ENCODE measurements at places on chromosomes 4 and X.

DNA sequence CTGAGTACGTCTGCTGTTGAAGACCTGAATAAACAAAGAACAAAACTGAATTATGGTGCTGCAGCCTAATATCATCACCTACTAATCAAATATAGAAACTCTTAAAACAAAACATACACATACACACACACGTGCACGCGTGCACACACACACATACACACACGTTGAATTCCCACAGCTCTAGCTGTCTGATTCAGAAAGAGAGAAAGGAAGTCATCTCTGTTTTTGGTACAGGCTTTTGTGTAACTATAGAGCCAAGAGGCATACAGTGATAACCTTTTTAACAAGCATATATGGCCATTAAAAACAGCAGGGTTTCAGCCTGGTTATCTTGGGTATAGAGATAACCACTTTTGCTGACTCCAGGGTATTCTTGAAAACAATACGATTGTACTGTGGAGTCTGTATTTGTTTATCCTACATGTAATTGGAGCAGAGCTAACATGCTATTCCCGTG, 823.2 kb downstream of the CCSER1 start:
- peak; percentile 5 for DNase-seq

DNA sequence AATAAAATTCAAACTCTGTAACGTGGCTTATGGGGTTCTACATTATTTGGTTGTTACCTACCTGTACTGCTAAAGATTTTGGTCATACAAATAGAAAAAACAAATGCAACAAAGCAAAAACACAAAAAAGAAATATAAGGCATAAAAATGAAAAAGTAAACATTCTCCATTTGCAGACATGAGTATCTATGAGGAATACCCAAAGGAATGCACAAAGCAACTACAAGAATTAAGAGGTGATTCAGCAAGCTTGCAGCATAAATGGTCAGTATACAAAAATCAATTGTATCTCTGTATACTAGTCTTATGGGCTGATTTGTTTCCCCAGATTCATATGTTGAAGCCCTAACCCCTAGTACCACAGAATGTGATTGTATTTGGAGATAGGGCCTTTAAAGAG, 3.6 kb upstream of the PDE5A start:
- no peak for DNase-seq

DNA sequence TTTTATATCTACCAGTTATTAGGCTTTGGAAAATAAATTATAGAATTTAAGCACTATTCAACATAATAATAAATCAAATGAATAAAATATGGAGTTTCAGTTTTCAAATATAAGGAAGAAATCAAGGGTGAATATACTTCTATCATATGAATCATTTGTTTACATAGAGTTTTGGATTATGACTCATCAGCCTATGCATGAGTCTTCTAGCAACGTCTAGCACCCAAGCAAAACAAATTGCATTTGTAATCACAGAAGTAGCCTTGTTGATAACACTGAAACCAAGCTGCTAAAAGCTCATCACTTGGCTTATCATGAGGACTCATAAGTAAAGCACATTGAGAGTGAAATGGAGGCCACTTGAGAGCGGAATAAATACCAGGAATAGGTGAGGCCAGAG, 434.6 kb downstream of the PCDH11X start:
- DNase-seq = no peak

- DNase-seq = no peak
Measured at GRCh38 chr4:141501395-141501794, 135.0 kb upstream of the IL15 start.

- DNase-seq = peak; percentile 77
Measured at GRCh38 chrX:81195712-81196111, 6.0 kb downstream of the HMGN5 start.

- peak; percentile 33 for DNase-seq
Measured at GRCh38 chr4:124018383-124019317, 622.1 kb downstream of the SPRY1 start.

GRCh38 chrX:76183289-76184049, 10.6 kb downstream of the PBDC1 start:
- peak; percentile 7 for DNase-seq

DNA sequence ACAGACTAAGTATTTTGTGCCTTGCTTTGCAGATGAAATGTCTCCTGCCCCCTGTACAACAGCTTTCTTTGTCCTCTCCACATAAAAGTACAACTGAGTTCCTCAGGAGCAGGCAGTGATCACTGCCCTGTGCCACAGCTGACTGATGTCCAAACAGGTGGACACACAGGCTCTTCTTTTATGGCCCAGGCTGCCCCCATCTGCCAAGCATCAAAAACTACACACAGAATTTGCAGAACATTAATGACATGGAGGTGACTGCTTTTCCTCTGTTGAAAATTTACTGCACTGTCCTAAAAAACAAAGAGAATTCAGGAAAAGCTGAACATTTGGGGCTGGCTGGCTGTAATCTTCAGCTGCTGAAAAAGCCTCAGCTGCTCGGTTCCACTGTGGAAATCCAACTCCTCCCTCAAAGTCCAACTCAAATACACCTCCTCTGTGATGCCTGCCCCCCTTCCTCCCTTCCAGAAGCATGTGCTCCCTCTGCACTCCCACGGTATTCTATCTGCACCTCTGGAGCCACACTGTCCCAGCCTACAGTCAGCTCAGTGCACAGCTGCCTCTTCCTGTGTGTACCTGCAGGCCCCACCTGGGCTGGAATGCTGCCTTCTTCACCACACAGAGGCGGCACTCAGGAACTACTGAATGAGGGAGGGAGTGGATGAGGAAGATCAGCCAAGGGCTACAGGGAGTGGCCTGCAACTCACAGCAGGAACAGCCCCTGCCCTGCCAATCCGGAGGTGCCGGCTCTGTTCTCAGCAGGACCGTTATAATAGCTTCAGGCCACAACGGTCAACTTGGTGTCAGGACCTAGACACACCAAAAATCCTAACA, 10.3 kb downstream of the AFAP1 start:
- DNase-seq = no peak

DNA sequence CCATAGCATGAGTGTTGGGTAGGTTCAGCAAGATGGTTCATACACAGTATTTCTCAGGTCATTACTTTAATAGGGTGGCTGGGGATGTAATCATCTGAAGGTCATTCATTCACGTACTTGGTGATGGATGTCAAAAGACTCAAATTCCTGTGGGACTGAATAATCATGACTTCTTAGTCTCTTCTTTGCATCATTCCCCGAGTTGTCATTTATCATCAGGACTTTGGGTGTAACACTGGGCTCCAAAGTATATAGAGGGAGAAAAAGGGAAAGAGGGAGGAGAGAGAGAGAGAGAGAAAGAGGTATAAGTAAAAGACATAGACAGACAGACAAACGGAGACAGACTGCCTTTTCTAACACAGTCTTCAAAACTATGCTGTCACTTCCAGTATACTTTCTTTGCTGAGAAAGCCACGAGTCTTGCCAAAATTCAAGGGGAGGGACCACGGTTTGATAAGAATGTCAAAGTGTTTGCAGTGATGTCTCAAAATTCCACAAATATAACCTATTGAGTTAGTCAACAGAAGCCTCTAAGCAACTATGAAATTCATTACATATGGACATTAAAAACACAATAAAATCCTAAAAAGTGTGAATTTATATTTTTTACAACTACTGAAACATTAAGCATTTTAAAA, 55.9 kb downstream of the UGT2A3 start:
- DNase-seq = no peak

DNA sequence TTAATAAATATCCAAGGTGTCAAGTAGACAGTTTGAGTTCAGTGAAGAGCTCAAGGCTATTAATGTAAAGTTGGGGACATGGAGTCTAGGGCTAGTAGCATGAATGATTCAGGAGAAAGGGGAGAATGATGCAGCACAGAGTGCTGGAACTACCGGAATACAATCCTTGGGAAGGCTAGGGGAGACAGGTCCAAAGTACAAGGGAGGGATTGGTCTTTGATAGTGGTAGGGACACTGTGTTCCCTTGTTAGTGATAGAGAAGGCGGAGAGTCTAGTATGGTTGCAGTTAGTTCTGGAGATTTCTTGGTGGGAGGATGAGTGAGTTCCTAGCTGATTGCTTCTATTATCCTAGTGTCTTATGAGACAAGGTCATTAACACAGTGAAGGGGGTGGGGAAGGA, 8.7 kb downstream of the GCNA start:
- DNase-seq = no peak

GRCh38 chr4:16508968-16509367, 282.7 kb upstream of the TAPT1 start:
- DNase-seq = peak; percentile 5
